ENCODE measurements at places on chromosomes 5 and 9.

- DNase-seq, result no peak
These were observed 279.2 kb upstream of the ZNF462 start for GRCh38 chr9:106583751-106584150.

GRCh38 chr9:16213781-16214515 is 656.5 kb downstream of the BNC2 start:
- no peak for DNase-seq

- no peak for DNase-seq
These were observed 77.4 kb downstream of the SEC61B start for GRCh38 chr9:99299211-99300102.

GRCh38 chr9:20658677-20659473 is 25.2 kb upstream of the FOCAD start:
- DNase-seq, result no peak

- DNase-seq, result no peak
These were observed 2003.6 kb upstream of the WWC1 start for GRCh38 chr5:166287866-166288265.

All from activated CD8-positive, alpha-beta T cell treated with anti-CD3 and anti-CD28 coated beads, Interleukin-2, amount 10 ng/mL, durations not matched to agents 7 days and 5 days (primary cell).